Cerebellum (tissue), 4 donors: ENCODE measurements at places on chromosomes 6 and 20.

DNA sequence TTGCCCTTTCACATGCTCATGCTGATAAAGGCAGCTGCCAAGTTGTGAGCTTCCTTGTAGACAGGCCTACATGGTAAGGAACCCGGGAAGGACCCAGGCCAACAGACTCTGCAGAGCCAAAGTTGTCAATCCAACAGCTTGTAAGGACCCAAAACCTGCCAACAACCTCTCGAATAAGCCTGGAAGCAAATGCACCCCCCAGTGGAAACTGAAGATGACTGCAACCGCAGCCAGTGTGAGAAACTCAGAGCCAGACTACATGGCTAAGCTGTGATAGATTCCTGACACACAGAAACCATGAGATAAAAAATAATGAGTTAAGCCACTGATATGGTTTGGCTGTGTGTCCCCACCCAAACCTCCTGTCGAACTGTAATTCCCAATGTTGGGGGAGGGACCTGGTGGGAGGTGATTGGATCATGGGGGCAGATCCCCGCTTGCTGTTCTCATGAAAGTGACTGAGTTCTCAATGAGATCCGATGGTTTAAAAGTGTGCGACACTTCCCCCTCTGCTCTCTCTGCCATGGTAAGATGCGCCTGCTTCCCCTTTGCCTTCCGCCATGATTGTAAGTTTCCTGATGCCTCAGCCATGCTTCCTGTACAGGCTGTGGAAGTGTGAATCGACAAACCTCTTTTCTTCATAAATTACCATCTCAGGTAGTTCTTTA is 18.8 kb upstream of the CLPSL2 start:
- DNase-seq: no peak

DNA sequence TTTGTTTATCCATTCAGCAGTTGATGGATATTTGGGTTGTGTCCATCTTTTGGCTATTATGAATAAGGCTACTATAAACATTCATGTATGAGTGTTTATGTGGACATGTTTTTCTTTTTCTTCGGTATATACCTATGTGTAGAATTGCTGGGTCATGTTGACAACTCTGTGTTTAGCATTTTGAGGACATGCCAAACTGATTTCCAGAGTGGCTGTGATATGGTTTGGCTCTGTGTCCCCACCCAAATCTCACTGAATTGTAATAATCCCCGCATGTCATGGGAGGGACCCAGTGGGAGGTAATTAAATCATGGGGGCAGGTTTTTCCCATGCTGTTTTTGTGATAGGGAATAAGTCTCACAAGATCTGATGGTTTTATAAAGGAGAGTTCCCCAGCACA is 439.7 kb downstream of the UTRN start:
- DNase-seq: no peak

GRCh38 chr6:167796192-167796981 is 30.3 kb upstream of the AFDN start:
- DNase-seq: peak; percentile 67

- DNase-seq: no peak
Observed at GRCh38 chr6:157531169-157531985, 150.4 kb downstream of the ZDHHC14 start.

GRCh38 chr6:22783931-22784330 is 214.6 kb downstream of the HDGFL1 start:
- no peak for DNase-seq

DNA sequence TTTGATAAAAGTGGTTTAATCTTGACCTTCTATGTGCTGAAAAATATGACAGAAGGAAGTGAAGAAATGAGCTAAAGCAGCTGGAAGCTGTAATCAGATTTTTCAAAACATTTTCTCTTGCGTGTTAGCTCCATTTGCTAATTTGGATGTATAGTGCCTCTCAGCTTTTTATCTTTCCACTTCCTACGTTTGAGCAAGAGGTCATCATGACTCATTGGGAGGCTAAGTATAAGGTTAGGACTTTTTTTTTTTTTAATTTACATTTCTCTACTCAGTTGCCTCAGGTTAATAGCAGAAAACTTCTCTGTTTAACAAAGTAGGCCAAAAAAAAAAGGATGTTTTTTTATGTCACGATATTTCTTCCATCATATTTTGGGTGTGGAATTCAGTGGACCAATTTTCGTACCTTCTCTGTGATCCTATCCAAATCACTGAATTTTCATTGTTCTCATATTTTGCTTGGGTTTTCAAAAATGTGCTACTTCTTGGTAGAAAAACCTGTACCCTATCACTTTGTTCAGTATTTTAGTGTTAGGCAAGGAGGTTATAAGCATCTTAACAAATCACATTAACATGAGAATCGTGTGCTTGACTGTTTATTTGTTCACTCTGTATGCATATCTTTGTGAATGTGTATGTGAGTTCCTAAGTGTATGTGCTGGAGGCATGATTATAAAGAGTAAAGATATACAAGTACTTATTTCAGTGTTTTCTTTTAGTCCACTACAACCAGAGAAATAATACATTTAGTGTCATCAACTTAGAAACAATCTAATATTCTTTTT is 1028.3 kb upstream of the EYS start:
- no peak for DNase-seq
